ENCODE measurements at places on chromosomes 7 and 10. TPM values are rescaled to one million over a fixed set of nuclear protein-coding genes. Genes with fewer than 3 reads are reported as not detected.

DNA sequence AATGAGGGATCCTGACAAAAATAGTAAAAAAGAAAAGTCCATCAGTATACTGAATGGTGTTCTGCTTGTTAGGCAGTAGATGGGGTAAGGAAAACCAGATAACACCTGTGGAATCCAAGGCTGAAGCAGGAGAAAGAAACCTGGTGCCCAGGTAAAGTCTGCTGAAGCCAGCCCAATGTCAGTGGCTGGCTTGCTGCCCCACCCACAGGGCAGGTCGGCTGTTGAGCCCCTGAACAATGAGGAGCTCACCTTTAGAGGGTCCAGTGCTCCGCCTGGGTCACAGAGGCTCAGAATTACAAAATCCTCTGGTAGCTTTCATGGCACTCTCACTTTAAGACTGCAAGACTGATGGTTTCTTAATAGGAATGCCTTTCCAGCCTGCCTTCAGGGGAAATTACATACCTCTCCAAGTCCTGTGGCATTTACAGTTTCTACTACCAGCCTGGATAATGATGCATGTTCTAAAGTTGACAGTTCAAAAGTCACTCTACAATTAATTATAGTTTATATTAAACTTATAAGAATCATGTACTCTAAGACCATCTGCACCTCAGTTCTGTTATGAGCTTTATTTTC lies 23.8 kb downstream of the DHX32 start:
- no peak for DNase-seq

- DNase-seq = no peak
Observed at GRCh38 chr7:39838326-39838725, 111.7 kb upstream of the CDK13 start.

GRCh38 chr7:47536661-47537611 lies 45.0 kb downstream of the TNS3 start:
- DNase-seq = peak; percentile 88

GRCh38 chr7:151960449-151960848 lies 4.2 kb downstream of the GALNTL5 start:
- DNase-seq = no peak

Gene OR2A2
- not detected for total RNA-seq

Gene EXOC6
- total RNA-seq = 64.7 TPM

Gene NUTM2E
- total RNA-seq = 0.41 TPM

Gene NPC1L1
- not detected for total RNA-seq

All from tongue (tissue), 3 donors.